Right renal pelvis (tissue), 4 donors: ENCODE measurements at places on chromosomes 13 and 19. TPM values are rescaled to one million over a fixed set of nuclear protein-coding genes. Genes with fewer than 3 reads are reported as not detected.

The ZNF805 gene
- 5.3 TPM for polyA plus RNA-seq

The KCNRG gene
- polyA plus RNA-seq = 1.4 TPM

The HSPH1 gene
- 160 TPM for polyA plus RNA-seq

The STARD13 gene
- 23.5 TPM for polyA plus RNA-seq

The PNMA8B gene
- polyA plus RNA-seq = 4.6 TPM

The AP2S1 gene
- polyA plus RNA-seq = 81.9 TPM

The CYP2A6 gene
- polyA plus RNA-seq = not detected

The ZNF530 gene
- 5.1 TPM for polyA plus RNA-seq

The ZNF708 gene
- polyA plus RNA-seq = 20.8 TPM

- no peak for DNase-seq
Measured at GRCh38 chr19:47573071-47574026, at the start of gene ZNF541. ZNF541 (minus strand) TSS chr19:47573148; CDS start chr19:47555856, 17,292 bp downstream.

- DNase-seq = no peak
Measured at GRCh38 chr13:47472516-47472915, 528.6 kb downstream of the SUCLA2 start.

DNA sequence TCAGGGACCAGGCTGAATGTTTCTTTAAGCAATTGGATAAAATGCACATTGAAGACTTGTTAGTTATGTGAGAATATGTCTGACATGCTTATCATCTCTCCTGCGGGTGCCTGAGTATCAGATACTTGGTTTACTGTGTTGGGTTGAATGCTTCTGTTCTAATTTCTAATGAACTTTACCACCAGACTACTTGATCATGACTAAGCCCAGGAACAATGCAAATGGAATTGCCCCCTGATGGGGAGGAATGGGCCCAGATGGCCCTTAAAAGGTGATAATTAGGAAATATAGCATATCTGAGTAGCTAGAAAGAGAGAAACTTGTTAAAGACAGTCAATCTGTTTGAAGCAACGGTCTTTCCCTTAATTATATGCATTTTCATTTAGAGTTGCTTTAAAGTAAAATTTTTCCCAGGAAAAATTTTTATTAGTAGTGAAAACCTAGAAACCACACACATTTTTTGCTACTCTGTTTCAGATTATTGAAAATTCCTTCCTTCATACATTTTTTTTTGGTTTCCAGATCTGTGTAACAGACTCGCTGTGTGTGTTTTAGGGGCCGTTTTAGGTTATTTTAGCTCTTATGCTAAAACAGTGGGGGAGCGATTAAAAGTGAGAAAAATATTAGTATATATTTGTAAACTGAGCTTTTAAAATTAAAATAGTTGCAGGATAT is 186.6 kb downstream of the TM9SF2 start:
- no peak for DNase-seq

DNA sequence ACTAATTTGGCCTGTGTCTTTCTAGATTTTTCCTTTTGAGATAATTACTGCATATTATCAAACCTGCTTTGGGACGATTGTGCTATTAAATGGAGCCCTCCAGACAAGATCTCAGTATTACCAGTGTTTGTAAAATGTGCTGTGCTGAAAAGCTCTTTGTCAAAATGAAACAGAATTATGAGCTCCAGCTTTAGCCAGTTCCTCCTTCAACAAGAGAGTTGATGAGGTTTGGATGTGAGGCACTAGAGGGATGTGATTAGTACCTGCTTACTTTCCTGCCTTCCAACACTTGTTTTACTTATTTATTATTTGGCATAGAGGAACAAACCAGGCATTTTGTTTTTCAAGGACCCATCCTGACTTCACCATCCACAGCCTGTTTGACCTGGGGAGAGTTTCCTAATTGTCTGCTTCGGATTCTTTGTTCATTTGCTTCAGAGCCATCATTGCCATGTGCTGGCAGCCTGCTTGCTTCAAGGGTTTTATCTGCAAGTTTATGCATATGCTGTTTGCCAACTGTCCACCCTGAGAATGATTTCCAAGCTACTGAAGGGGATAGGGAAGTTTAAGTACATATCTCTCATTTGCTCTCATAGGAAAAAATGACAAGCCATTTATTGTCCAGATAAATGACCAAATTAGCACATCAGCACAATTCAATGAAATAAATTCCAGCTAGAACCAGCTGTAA is 32.9 kb upstream of the CPB2 start:
- DNase-seq = no peak

DNA sequence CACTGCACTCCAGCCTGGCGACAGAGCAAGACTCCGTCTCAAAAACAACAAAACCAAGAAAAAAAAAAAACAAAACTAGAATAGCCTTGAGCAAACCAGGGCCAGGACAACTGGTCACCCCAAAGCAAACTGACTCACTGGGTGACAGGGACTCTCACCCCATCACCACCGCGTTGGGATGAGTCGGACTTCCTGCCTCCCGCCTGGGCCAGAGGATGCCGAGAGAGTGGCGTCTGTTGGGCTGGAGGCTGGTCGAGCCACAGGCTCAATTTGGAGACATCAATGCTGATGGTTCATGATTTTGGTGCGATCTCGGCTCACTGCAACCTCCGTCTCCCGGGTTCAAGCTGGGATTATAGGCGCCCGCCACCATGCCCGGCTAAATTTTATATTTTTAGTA is 11.6 kb downstream of the TMPRSS9 start:
- DNase-seq = no peak

- no peak for DNase-seq
Measured at GRCh38 chr19:49447485-49448431, 3.9 kb downstream of the PIH1D1 start.

GRCh38 chr13:55606045-55606665 is 1534.6 kb upstream of the PRR20A start:
- no peak for DNase-seq

DNA sequence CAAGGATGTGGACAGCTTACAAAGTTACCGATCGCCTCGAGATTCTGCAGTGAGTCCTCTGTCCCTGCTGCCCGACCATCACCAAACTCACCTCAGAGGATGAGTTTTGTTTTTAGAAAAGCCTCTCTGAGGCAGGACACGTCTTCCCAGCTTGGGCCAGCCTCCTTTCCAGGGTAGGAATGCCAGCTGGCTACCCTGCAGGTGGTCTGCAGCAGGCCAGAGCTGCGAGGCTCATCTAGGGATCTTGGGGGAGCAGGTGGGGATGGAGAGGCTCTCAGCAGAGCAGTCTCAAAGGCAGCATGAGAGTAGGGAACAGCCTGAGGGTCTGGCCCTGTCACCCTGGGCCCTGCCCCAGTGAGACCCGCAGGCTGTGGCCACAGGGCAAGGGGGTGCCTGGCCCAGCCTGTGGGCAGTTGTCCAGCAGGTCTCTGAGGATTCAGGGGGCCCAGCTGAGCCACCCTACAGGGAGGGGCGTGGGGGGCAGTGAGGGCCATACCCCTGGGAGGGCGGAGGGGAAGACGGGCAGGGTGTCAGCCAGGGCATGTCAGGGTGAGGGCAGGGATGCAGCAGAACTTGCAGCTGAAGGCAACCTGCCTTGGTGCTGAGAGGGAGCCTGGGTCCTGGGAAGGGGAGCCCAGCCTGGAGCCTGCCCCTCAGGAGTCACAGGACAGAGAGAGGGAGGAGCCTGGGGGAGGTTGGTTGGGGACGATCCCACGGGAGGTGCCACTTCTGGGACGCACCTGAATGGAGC is 57.3 kb upstream of the TPM4 start:
- DNase-seq = no peak

DNA sequence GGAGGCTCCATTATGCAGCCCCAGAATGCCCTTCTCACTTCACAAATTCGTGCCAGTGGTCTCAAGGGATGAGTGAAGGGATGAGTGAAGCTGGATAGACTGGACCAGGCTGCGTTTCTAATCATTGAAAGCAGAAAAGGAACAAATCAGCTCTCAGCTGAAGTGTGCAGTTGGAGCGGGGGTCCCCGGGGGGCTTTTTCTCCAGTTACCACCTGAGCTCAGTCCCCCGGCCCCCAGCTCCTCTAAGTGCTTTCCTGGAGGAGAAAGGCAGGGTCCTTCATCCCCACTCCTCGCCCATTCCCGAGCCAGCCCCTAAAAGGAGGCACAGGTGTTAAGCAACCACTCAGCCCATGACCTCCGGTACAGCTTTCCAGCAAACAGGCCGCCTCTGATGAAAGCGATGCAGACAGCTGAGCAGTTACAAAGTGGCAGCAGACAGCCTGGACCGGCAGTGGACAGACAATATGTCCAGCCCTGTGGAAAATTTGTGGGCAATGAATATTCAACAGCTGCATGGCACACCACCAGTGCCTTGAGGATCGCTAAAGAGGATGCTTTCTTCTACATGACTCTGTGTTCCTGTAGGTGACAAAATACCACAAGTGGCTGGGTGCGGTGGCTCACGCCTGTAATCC is 110.7 kb upstream of the UBL3 start:
- no peak for DNase-seq

GRCh38 chr13:28353679-28354078 is 141.2 kb downstream of the FLT1 start:
- DNase-seq = no peak
